ENCODE measurements at places on chromosomes 5 and 9. TPM values are rescaled to one million over a fixed set of nuclear protein-coding genes. Genes with fewer than 3 reads are reported as not detected.

BTNL3 gene
- not detected for total RNA-seq

PCDH12 gene
- total RNA-seq, result 1.7 TPM

AQP3 gene
- 2.9 TPM for total RNA-seq

OCLN gene
- total RNA-seq, result 4.3 TPM

DDX4 gene
- total RNA-seq, result 0.27 TPM

FOXD4L3 gene
- total RNA-seq, result 0.27 TPM

HCN1 gene
- total RNA-seq, result 0.56 TPM

SPINK6 gene
- not detected for total RNA-seq

ZNF483 gene
- 6.5 TPM for total RNA-seq

RNF183 gene
- not detected for total RNA-seq

DMXL1 gene
- 24.2 TPM for total RNA-seq

Measured in glutamatergic neuron (in vitro differentiated cells).